ENCODE measurements at places on chromosomes 16 and 17.

DNA sequence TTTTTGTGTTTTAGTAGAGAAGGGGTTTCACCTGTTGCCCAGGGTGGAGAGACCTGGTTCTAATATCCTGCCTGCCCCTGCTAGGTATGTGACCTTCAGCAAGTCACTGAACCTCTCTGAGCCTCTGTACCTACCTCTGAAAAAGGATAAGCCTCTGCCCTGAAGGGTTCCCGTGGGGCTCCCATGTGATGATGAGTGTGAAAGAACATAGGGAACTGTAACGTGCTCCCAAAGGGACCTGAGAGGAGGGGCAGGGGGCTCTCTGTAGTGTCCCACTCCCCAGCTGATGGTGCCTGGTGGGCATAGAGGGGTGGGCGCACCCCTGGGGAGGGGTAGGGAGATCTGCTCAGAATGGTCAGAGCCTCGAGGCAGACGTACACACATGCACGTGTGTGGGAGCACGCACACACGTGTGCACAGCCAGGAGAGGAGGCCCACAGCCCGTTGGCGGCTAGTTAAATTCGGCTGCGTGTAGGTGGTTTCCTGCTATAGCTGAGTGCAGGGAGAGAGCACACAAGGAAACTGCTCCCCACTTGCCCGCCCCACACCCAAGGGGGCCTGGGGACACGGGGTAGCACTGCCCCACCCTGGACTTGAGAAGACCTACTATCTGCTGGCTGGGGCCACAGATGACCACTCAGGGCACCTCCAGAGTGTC lies 6.7 kb downstream of the KCNH4 start:
- DNase-seq = no peak

DNA sequence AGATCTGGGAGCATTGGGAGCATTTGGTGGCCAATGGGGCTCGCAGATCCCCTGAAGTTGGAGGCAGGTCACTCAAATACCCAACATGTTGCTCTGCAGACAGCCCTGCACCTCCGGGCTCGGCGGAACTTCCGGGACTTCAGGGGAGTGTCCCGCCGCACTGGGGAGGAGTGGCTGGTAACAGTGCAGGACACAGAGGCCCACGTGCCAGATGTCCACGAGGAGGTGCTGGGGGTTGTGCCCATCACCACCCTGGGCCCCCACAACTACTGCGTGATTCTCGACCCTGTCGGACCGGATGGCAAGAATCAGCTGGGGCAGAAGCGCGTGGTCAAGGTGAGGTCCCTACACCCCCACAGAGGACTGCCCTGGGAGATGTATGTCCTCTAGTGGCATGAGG lies 16.4 kb downstream of the MVP start:
- no peak for DNase-seq

DNA sequence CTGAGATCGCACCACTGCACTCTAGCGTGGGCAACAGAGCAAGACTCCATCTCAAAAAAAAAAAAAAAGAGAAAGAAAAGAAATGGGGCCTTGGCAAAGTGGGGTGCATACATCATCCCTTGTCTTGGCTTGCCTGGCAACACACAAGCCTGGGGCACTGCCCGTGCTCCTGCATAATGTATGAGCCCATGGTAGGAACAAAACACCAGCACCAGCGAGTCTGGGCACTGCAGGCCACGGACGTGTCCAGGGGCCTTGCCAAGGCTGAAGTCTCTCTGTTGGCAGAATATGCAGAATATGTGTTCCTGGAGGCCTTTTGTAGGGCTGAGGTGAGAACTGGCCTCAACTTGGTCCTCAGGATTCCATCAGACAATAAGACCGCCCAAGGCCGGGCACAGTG lies 15.7 kb upstream of the ALDOA start:
- DNase-seq = no peak

- DNase-seq = no peak
These were observed 10.3 kb upstream of the IL4R start for GRCh38 chr16:27303256-27304100.

DNA sequence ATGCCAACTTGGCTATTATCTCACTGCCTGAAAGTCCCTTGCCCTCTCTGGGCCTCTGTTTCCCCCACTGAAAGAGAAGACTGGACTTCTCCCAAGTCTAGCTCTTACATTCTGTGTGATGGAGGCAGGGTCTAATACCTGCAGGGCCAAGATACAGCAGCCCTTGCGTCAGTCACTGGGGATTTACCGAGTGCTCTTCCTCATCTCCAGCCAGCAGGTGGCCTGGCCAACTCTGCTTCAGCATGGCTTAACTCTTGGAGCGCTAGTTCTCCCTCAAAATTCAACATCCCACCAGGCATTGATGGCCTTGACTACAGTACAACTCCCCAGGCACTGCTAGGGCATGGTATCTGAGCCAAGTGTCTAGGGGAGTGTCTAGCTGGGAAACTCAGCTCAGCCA lies 19.9 kb upstream of the MTMR4 start:
- DNase-seq = no peak

DNA sequence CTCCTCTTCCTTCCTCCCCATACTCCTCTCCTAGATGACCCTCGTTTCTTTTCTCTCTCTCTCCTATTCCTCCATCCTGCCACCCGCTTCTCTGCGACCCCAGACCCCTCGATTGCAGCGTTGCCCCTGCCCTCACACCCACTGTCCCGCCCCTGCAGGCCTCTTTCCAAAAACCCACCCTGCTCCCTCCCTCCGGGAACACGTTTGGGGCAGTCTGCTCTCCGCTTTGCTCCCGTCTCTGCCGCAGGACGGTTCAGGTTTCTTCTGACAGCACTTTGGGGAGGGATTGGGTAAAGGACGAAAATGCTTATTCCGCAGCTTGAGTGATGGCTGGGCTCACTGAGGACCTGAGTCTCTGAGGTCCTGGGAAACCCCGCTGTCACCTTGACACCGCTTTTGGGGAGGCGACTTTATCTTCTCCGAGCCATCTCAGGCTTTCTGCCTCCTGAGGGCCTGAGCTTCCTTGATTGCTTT lies 690 bp downstream of the NDE1 start:
- DNase-seq = no peak
